RKO (cell line): ENCODE measurements at places on chromosomes 4 and X.

DNA sequence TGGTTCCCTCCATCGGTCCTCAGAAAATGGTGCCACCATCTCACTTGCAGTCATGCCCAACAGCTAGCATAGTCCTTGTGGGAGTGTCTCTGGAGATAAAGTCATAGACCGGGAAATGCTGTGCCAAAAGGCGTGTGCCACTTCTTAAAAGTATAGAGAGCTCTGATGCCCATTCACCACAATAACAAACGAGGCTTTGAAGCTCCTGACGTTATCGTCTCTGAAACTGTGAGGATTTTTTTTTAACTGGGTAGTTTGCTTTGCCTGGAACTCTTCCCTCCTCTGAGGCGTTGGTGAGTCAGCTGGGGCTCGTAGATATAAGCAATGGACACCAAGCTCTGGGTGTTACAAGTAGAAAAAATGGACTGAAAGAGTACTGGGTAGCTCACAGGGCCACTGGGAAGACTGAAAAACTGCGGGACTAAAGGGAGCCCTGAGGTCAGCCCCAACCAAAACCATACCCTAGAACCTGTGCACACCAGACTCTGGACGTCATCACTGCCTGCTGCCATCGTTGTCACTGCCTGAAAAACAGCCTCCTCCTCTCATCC is 89.4 kb upstream of the TRIM2 start:
- peak; percentile 52 for DNase-seq

DNA sequence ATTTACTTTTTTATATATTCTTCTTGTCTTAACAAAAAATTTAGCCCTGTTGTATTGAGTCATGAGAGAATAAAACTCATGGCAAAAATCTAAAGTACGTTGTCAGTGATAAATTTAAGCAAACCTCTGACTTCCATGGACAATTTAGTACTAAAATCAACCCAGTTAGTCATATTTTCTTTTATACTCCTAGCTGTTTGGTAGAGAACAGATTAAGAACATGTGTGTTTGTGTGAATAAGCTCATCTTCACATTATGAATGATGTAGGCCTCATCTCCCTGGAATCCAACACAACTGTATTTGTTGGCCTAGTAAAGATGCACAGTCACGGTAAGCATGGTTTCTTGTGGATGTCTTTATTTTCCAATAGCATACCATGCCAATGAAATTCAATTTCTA is 40.8 kb upstream of the FAM47B start:
- DNase-seq: no peak

- DNase-seq: no peak
Measured at GRCh38 chr4:85932500-85933290, 427.2 kb downstream of the MAPK10 start.

DNA sequence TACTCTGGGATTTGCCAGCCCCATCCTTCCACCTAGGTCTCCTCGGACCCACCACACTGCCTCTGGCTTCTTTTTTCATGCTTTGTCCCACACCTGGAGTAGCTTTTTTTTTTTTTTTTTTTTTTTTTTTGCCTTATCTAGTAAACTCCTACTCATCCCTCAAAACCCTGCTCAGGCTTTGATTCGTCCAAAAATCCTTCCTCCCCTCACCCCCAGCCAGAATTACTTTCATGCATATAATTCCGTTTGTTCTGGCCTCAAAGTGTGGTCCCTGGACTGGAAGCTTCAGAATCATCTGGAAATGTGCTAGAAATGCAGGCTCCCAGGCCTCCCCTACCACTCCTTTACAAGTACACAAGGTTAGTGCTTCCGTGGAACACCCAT is 320.1 kb downstream of the PTTG2 start:
- DNase-seq: no peak

- DNase-seq: no peak
Measured at GRCh38 chrX:13194291-13195103, 125.4 kb downstream of the ATXN3L start.

DNA sequence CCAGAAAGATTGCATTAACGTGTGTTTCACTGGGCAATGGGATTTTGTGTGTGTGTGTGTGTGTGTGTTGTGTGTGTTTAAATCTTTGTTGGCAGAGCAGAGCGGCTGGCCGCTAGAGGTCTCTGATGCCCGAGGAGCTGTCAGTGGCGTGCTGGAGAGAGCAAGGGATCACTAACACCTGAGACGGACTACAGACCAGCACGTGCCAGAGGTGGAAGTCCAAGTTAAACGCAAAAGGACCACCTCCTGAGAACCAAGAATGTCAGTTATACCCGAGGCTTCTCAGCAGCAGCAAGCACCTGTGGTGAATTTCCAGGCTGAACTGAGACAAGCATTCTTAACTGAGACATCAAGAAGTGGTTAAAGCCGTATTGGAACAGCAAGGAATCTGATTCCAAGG is 9.0 kb upstream of the SLC25A14 start:
- DNase-seq: peak; percentile 71

- peak; percentile 41 for DNase-seq
Measured at GRCh38 chr4:106587558-106587957, 219.0 kb upstream of the GIMD1 start.

DNA sequence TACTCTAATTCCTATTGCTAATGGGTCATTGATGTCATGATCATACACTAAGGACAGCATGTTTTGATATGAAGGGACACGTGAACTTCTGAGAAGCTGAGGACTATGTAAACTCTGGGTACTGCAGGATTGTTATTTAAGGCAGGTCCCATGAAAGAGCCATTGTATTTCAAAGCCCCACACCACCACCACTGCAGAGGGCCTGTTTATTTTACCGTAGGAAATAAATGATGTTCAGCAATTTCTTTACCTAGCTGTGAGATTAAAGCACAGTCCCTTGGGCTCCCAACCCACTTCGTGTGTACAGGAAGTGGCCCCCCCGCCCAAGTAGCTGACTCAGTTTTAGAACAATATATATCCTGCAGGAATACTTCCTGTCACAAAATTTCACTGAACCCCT is 89.8 kb upstream of the ACSL4 start:
- no peak for DNase-seq

- peak; percentile 32 for DNase-seq
Measured at GRCh38 chr4:106287353-106287969, 28.5 kb downstream of the TBCK start.

DNA sequence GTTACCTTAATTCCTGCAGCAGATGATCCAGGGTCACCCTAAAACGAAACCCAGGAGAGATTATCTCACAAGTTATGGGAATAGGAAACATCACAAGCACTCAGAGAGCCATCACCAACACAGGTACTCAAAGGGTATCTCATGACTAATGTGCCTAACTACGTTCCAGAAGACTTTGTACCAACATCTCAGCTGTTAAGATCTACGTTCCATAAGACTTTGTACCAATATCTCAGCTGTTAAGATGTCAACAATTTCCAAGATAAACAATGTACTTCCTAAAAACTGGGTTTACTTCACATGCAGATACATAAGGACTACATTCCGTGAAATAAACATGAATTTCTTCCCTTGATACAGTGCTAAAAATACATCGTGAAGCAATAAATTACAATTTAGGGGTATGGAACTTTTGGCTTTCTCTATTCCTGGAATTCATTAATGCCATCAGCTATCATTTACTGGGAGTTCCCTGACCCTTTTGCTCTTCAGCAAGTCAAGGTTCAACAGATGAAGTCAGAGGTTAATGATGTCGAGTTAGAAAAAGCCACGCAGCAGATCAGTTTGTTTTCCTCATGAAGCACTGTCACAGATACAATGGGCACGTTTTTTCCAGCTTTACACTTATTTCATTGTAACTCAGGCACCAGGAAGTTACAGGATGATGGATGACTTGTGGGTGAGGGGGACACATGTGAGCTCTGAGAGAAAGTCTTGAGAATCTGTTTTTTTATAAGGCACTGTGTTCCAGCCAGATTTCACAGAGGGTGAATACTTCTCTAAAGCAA is 127.0 kb upstream of the ETNPPL start:
- no peak for DNase-seq

DNA sequence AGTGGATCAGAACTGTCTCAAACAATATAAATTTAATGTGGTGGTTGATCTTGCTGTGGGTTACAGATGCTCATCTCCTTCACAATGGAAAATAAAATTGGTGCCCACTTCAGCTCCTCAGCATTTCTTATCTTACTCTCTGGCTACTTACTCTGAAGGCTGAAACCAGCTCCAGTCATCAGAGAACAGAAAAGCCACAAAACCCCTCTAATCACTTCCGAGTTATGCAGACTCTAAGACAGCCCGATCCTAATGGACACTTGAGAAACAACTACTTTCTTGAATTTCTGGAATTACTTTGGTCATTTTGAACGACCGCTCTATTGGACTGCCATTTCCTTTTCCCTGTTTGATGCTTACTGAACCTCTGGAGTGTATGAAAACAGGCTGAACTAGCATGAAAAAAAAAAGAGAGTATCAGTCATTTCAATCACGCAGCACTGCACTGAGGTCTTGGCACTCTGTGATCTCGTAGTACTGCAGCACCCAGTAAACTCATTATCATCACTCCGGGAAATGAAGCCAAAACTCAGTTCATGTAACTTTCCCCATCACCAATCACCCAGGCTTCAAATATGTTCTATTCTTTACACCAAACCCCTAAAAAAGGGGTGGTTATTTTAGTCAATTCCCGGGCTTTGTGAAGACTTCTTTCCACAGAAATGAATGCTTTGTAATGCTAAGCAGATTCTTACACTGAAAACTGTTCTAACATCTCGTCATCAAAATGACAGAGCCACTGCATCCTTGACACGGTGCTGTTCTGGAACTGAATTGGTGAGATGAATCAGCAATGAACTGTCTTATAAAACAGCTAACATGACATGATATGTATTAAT is 54.5 kb downstream of the TSPAN5 start:
- no peak for DNase-seq

DNA sequence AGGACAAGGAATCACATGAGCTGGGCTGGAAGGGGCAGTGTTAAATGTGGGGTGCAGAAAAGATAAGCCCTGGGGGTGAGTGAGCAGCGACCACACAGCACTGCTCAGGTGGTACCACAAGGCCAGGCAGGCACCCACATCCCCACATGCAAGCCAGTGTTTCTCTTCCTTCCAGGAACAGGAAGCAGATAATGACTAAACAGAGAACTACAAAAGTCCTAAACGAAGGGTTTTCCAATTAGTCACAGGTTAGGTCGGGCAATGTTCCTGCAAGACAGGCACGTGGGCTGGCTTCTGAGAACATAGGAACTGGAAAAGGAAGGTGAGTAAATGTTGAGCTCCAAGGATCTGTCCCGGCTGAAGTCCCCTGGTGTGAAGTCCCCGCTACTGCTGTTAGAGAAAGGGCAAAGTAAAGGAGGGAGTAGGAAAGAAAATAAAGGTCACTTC is 19.5 kb downstream of the RELL1 start:
- peak; percentile 96 for DNase-seq

DNA sequence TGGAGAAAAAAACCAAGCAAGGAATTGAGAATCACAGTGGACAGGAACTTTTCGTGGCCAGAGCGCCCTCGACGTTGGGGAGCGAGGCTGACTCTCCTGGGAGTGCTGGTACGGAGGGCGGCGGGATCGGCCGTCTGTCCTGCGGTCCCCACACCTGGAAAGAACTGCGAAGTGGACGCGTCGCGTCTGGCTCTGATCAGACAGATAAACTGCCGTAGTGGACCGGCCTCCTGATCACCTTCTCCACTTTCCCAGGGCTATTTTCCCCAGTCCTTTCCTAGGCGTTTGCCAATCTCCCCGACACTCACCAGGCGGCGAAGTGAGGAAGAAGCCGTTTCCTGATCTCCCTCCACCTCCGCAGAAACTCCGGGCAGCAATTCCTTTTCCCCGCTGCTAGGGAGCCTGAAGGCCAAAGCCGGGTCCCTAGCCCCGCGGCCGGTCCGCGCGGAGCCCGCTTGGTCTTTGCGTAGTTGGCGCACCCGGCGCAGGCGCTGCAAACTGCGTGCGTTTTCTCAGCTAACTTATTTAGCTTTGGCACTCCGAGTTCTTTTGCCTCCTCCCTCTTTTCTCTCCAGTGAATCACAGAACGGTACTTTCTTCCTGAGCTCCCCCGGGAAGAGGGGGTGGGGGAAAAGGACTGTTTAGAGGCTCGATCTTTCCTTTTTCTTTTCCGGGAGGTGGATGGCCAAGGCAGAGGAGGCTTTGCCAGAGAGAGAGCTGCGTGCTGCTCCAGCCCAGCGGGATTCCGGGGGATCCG is at the start of gene ARSJ:
ARSJ (minus strand) TSS at position 500 of the 757 bp plus-strand sequence. CDS start 813 bp downstream, outside the sequence.
- peak; percentile 90 for DNase-seq

DNA sequence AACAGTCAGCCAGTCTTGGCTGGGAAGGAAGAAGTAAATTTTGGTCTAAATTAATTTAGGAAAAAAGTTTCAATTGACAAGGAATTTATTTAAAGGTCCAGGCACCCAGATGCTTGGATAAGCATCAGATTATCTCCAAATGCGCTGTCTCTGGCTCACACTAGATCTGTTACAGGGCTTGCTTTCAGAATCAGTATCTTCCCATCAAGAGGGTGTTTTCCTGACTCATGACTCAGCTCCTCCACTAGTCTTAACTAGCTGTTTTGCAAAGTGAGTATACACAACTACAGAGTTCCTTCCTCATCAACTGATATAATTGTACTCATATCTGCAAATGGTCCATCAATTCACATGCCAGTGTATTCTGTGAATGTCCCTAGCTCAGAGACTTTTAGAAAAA is 482.1 kb upstream of the CPEB2 start:
- no peak for DNase-seq

DNA sequence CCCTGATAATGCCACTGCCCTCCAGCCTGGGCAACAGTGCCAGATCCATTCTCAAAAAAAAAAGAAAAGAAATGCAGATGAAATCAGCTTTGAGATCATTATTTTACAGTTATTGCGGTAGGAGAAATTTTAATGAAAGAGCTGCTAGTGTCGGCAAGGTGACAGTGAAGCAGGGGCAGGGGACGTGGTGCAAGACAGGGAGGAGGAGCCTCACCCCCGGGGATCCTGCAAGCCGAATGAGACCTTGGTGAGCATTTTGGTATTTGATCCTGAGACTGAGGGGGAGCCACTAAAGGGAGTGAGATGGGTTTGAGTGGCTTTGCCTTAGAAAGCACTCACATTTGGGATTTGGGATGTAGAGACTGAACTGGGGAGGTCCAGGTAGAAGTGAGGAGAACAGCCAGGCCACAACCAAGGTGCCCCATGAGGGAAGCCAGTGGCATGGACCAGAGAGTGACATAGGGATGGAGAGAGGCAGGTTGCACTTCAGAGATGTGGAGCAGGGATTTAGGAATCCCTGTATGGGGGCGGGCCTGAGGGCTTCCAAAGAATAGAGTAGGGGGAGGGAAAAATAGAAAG is 23.6 kb downstream of the RBM10 start:
- DNase-seq: no peak

GRCh38 chr4:169640261-169640870 is 20.0 kb downstream of the CLCN3 start:
- DNase-seq: no peak

DNA sequence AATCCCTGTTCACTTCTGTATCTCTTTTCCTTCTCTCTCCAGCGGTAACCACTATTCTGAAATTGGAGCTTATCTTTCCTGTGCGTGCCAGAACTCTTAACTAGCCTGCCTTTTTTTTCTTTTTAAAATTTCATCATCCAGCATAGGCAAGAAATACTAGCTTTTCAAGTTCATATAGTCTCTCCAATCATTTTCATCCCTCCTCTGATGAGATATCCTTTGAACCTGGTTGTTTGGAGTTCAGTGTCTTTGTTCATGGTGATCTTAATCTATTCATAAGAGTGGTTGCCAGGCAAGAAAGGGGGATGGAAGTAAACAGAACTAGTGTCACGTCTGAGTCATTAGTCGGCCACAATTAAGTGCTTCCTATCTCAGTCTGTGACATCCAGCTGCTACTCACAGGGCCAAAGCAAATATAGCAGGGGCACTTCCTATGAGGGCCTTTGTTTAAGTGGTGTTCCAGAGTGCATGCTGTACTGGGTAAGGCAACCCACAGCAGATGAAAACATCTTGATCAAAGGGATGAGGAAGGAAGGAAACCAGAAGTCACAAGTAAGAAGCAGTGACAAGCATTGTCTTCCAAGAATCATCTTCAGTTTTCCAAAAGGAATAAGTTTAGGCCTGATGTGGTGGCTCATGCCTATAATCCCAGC is 56.4 kb upstream of the XIAP start:
- peak; percentile 85 for DNase-seq
